Frontal cortex (tissue), 4 donors: ENCODE measurements at places on chromosomes 3 and 15.

DNA sequence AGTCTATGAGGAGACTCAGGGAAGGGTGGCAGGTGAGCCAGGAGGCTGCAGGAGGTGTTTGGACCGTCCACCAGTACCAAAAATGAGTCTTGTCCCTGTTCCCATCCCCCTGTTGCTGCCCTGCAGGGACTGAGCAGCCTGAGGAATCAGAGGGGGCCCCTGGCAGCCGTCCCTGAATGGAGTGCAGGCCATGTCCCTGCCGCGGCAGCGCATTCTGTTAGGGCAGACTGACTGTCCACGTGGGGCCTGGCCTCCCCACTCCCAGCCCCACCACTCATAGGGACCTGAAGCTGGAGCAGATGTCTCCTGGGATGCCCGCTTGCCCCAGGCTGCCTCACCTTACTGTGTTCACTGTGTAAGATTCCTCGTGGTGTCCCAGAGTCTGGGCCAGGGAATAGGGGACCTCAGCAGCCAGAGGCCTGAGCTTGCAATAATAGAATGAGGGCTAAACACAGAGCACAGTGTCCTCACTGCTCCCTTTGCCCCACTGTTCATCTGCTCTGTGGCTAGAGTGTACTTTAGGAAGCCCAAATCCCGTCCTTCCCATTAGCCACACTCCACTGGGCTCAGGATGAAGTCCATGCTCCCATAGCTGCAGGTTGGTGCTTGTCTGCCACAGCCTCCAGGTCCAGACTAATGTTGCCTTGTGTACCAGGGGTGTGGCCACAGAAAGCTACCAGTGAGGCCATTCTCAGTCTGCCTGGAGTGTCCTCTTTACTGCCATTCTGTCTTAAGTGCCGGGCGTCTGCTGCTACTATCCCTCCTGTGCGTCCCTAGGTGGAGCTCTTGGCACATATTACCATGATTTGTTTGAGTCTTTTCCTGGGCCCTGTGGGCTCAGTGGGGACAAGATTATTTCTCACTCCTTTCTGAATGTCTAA lies 63.2 kb downstream of the HCN4 start:
- no peak for DNase-seq

GRCh38 chr3:14652-15051 lies 181.9 kb upstream of the CHL1 start:
- no peak for DNase-seq

GRCh38 chr3:97863031-97863430 lies 41.2 kb downstream of the CRYBG3 start:
- no peak for DNase-seq

DNA sequence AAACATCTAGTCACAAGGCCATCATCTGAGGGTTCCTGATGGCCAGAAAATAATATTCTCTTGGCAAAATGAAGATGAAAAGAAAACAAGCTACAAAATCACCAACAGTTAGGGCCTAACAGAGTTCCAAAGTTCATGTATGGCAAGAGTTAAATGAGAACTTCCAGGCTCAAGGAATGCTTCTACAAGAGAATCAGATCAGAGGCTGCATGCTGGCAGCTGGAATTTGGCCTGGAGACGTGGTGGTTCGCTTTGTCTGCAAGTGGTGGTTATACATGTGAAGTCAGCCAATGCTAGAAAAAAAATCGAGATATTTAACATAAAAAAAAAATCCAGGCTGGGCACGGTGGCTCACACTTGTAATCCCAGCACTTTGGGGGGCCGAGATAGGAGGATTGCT lies 5.6 kb downstream of the SIAH2 start:
- no peak for DNase-seq

- no peak for DNase-seq
These were observed 759 bp upstream of the TTBK2 start for GRCh38 chr15:42921342-42921731.

DNA sequence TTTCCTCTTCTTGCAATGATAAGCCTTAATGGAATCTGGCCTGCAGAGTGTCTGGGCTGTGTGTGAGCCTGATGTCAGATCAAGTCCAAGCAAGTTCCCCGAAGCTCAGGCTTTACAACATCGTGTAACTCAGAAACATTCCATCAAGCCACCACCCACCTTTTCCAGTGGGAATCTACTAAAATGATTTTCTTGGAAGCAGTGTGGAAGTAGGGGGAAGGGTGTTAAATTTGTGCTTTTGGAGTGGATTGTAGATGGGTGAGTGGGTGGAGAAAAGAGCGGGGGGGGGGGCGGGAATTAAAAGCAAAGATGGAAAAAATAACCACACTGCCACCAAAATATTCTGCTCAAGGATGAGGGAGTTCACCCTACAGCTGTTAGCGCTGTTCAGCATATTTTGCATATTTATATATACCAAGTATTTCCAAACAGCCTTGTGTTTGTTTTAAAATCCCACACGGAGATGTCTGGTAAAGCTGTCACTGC lies 53.6 kb downstream of the VGLL3 start:
- DNase-seq = no peak

DNA sequence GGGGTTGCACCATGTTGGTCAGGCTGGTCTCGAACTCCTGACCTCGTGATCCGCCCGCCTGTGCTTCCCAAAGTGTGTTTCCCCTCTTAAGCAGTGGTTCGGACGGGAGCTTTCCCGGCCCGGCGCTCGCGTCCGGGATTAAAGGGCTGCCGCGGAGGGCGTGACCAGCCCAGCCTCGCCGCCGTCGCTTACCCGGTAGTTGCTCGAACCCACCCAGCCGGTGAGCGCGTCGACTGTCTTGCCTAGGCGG lies 513 bp downstream of the CLASP2 start:
- DNase-seq = no peak

DNA sequence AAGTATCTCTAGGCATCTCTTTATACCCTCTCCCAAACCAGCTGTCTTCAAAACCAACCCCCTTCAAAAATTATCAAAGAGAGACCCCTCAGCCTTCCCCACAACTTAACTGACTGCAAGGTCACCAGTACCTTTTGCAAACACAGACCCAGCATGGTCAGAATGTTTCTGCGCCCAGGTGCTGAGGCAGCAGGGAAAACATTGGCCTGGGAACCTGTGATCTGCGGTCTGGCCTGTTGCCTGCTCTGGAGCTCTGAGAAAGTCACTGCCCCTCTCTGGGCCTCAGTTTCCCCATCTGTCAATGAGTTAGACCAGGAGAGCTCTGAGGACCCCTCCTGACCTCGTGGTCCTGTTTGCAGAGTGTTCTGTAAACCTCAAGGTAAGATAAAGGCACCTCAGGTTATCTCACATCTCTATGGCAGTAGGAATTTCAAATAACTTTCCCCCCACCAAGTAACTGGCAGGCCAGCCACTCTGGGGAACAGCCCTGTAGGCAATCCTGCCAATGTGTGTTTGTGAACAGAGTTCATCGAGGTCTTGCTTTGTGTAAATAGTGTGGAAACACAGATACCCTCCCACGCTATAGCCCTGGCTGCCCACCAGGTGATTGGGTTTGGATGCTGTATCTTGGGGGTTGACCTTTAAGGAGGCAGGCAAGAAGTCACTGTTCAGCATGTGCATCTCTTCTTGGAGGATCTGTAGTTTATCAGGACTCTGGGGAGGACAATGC lies 50.0 kb upstream of the SMAD6 start:
- no peak for DNase-seq

DNA sequence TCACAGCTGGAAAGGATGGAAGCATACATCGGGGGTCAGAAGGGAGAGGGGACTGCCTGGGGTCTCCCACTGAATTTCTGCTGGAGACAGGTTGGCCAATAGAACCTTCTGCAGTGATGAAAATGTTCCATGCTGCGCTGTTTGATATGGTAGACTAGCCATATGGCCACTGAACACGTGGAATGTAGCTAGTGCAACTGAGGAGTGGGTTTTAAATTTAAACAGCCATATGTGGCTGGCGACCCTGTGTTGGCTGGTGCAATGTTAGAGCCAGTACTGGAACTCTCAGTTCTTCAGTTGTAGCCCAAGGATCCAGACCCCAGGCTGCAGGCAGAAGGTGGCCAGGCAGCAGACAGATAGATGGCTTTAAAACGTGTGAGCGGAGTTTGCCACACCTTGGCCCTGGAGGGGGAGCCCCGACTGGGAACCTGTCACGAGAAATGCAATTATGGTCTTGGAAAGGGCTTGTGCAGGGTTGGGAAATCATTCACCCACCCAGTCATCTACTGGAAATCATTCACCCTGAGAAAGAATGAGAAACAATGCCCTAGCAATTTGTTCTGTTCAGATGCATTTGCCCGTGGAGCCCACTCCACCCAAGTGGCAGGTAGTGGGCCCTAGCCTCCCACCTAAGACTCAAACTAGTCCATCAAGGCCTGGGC lies 127.6 kb downstream of the FBLN2 start:
- no peak for DNase-seq

DNA sequence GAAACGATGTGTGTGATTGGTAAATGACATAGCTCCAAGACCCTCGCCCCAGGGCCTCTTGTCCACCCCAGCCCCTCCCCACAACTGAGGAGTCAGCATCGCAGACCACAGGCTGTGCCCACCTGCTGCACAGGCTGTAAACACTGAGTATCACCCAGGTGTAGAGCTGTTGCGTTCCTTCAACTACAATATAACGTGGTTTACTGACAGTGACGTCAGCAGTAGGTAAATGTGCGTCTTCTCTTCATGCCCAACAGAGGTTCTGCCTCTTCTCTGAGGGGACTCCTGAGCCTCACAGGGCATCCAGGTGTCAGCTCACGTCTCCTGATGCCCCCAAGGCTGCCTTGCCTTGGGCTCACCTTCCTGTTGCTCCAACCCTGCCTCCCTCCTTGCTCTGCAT lies 395.1 kb downstream of the CACNA2D3 start:
- DNase-seq = no peak

GRCh38 chr15:48427960-48428547 lies 96.8 kb downstream of the DUT start:
- no peak for DNase-seq

- DNase-seq = no peak
These were observed 47.9 kb upstream of the FEZF2 start for GRCh38 chr3:62421207-62421606.

DNA sequence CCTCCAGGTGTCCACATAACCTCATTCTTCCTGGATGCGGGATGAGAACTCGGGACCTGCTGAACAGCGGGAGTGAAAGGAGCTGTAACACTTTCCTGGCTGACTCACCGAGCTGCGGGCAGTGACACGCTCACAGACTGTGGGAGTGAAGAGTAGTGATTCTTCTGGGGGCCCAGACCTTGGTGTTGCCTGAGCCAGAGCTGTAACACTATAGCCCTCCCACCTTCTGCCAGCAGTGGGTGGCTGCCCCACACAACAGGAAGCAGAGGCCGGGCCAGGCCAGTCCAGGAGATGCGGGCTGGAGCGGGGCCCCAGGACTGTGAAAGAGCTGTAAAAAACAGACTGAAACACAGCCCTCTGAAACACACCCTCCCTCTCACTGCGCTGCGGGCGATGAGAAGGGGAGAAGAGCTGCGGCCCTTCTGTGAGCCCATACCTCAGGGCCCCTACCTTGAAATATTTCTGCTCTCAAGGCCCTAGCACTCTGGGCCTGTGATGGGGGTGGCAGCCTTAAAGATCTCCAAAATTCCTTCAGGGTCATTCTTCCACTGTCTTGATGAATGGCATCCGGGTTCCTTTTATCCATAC lies 464.0 kb upstream of the CCDC54 start:
- DNase-seq = no peak

DNA sequence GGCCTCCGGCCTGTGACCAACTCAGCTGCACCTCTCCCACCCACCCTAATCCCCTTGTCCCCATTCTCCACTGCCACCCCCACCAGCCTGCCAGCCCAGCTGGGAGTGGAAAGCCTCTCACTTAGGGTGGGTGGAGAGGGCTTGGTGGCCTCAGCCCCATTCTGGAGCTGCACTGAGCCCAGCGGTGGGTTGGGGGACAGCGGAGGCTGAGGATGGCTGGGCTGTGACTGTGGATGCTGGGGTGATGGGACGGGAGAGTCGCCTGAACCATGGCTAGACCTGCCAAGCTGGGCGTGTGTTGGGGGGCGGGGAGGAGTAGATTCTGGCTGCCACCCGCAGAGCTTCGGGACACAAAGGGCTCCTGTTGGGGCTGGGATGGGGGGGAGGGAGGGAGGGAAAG lies 1.8 kb downstream of the CLCN2 start:
- no peak for DNase-seq

GRCh38 chr3:14389716-14390115 lies 12.7 kb upstream of the SLC6A6 start:
- no peak for DNase-seq

DNA sequence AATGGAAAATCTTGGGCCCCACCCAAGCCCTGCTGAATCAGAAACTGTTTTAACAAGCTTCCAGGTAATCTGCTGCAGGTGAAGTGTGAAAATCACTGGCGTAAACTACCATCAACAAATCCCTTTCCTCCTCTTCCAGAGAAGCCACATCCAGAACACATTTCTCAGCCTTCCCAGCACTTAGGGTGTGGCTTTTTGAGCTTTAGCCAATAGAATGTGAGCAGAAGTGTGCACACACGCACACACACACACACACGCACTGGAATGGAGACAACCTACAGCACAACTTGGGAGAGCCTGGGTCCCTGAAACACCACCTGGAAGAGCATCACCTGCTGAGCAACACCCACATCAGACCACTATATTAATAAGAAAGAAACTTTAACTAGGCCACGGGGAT lies 98.6 kb downstream of the OSBPL10 start:
- DNase-seq = no peak

- no peak for DNase-seq
These were observed 537.8 kb upstream of the DPPA4 start for GRCh38 chr3:109874896-109875708.

DNA sequence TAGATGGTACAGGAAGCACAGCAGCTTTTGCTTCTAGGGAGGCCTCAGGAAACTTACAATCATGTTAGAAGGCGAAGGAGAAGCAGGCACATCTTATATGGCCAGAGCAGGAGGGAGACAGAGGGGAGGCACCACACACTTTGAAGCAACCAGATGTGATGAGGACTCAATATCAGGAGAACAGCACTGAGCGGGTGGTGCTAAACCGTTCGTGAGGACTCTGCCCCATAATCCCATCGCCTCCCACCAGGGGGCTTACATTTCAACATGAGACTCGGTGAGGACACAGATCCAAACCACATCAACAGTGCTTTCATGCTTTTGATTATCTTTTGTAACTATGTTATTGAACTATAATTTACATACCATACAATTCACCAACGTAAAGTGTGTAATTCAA lies 7.6 kb upstream of the TMEM44 start:
- DNase-seq = no peak

- no peak for DNase-seq
These were observed 1.6 kb upstream of the DUSP7 start for GRCh38 chr3:52057812-52058495.

- DNase-seq = no peak
These were observed 10.4 kb downstream of the GOLM2 start for GRCh38 chr15:44298878-44299277.
